ENCODE measurements at places on chromosomes 13 and 19. TPM values are rescaled to one million over a fixed set of nuclear protein-coding genes. Genes with fewer than 3 reads are reported as not detected.

GRCh38 chr13:113883921-113884804 is 20.3 kb upstream of the GAS6 start:
- H3K4me3 ChIP-seq = no peak overlapping the region
- peaks cover 22% of the 10 kb centered on the region for H3K4me1 ChIP-seq
- no peak overlapping the region for H3K27ac ChIP-seq
- H3K27me3 ChIP-seq = no peaks in the 10 kb centered on the region
- H3K36me3 ChIP-seq = no peaks in the 10 kb centered on the region

- H3K27me3 ChIP-seq = peaks cover 35% of the 10 kb centered on the region
- H3K36me3 ChIP-seq = no peaks in the 10 kb centered on the region
- no peak for DNase-seq
- no peak overlapping the region for H3K27ac ChIP-seq
Observed at GRCh38 chr19:33227242-33227650, 1.6 kb upstream of the SLC7A10 start.

DNA sequence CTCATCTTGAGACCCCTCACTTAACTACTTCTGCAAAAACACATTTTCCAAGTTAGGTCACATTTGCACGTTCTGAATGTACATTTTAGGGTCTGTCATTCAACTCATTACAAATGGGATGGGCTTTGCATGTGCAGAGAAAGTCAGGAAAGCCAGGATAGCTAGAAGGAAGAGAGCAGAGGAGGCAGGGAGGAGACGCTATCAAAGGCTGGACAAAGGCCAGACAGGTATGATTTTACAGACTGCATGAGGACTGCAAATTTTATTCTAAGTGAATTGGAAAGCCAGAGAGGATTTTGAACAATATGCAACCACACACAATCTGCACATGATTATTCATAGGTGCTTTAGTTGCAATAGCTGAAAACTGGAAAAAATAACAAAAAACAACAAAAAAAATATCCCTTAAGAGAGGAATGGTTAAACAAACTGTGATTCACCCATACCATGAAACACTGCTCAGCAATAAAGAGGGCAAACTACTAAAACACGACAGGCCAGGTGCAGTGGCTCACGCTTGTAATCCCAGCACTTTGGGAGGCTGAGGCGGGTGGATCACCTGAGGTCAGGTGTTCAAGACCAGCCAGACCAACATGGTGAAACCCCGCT is 21.1 kb downstream of the SYDE1 start:
- no peak overlapping the region for H3K27ac ChIP-seq
- H3K4me1 ChIP-seq = peaks cover 17% of the 10 kb centered on the region
- H3K36me3 ChIP-seq = no peaks in the 10 kb centered on the region
- H3K4me3 ChIP-seq = no peak overlapping the region
- DNase-seq = no peak

- H3K4me1 ChIP-seq = peaks cover 34% of the 10 kb centered on the region
- peak; percentile 46 for DNase-seq
- peaks cover 12% of the 10 kb centered on the region for H3K36me3 ChIP-seq
- peak overlapping the region; percentile 75 for H3K4me3 ChIP-seq
- peak overlapping the region; percentile 99 for H3K27ac ChIP-seq
- no peaks in the 10 kb centered on the region for H3K27me3 ChIP-seq
Observed at GRCh38 chr13:113207890-113208420, 514 bp downstream of the PCID2 start.

Gene C19orf38
- total RNA-seq = 6.2 TPM

DNA sequence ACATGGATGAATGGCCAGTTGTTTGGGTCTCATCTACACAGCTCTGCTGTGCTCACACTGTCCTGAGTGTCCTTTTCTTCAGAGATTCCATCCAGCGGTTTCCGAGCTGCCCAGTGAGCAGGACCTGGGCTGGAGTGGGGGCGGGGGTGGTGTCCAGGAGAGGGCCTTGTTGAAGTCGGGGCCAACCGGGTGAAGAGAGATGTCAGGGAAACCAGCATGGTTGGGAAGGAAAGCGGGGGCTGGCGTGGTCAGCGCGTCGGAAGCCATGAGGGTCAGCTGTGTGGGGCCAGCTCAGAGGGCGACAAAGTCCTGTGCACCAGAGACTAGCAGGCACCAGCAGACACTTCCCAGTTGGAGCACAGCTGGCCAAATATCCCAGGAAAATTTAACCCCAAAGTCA is 37.8 kb upstream of the SOX1 start:
- H3K27ac ChIP-seq = no peak overlapping the region
- H3K4me1 ChIP-seq = no peaks in the 10 kb centered on the region
- H3K4me3 ChIP-seq = no peak overlapping the region
- H3K36me3 ChIP-seq = no peaks in the 10 kb centered on the region

Gene C19orf81
- total RNA-seq = not detected

Gene RGS9BP
- total RNA-seq = 0.41 TPM

Gene A1BG
- 10.6 TPM for total RNA-seq

GRCh38 chr13:85366759-85367417 is 432.3 kb downstream of the SLITRK6 start:
- no peaks in the 10 kb centered on the region for H3K4me1 ChIP-seq
- H3K27ac ChIP-seq = no peak overlapping the region
- H3K4me3 ChIP-seq = no peak overlapping the region
- no peak for DNase-seq
- no peaks in the 10 kb centered on the region for H3K36me3 ChIP-seq
- H3K27me3 ChIP-seq = no peaks in the 10 kb centered on the region

Gene KCNN4
- total RNA-seq = 1.4 TPM

Gene KIR3DL3
- not detected for total RNA-seq

DNA sequence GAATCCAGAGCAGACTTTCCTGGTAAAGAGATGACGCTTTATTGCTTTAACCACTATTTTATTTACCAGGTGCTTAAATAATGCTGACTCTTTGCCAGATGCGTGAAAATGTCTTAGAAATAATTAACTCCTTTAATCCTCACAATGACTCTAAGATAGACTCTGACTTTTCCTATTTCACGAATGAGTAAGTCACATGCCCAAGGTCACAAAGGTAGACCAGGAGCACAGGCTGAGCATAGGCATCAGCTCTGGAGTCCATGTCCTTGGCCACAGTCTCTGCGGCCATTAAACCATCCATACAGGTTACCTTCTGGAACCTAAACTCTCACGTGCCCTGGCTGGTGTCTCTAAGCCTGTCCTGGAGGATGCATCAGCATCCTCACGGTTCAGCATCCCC is 87.3 kb downstream of the ERCC5 start:
- no peaks in the 10 kb centered on the region for H3K4me1 ChIP-seq
- H3K27me3 ChIP-seq = no peaks in the 10 kb centered on the region
- no peak overlapping the region for H3K4me3 ChIP-seq
- DNase-seq = no peak
- no peaks in the 10 kb centered on the region for H3K36me3 ChIP-seq

Gene ZNF737
- 16.5 TPM for total RNA-seq

DNA sequence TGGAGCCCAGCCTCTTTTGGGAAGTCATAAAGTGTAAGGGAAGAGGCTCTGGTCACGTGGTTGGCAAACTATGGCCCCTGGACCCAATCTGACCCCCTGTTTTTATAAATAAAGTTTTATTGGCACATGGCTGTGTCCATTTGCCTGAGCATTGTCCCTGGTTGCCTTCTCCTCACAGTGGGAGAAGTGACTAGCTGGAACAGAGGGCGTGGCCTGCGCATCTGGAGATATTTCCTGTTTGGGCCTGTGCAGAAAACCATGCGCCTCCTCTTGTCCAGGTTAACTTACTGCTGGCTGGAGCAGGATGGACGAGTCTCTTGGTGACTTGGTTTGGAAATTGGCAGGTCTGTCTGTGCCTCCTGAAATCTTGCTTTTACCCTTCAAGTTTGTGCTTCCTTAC is 48.3 kb downstream of the KDM4B start:
- H3K4me3 ChIP-seq = no peak overlapping the region
- H3K27ac ChIP-seq = no peak overlapping the region
- H3K27me3 ChIP-seq = no peaks in the 10 kb centered on the region
- peaks cover 12% of the 10 kb centered on the region for H3K4me1 ChIP-seq
- peaks cover 11% of the 10 kb centered on the region for H3K36me3 ChIP-seq

DNA sequence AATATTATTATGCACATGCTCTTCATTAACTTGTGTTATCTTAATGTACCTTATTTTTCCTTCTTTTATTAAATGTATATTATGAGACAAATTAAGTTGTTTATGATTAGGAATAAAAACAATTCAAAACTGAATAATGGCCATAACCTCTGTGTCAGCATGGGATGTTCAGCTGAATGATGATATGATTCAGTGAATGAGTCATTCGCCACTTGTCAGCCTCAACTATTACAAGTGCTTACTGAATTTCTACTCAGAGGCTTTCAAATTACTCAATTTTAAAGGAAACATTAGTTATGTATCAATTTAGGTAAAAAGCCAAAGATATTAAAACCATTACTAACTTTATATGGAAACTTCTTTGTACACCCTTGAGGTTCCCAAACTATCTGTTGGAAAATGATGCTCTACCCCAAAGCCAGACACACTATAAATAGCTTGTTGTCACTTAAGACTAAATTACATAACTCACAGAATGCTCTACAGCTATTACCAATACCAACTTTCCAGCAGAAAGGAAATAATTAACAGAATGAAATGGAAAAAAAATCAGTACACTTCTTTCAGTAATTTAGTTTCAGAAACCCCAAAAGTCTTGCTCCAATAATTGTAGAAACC is 14.4 kb downstream of the LIG4 start:
- DNase-seq = no peak
- H3K27me3 ChIP-seq = no peaks in the 10 kb centered on the region
- no peak overlapping the region for H3K4me3 ChIP-seq
- no peaks in the 10 kb centered on the region for H3K36me3 ChIP-seq

Gene KCNK6
- total RNA-seq = 2.1 TPM

GRCh38 chr13:24040835-24041234 is 119.7 kb upstream of the SPATA13 start:
- no peak overlapping the region for H3K27ac ChIP-seq
- no peak for DNase-seq
- no peaks in the 10 kb centered on the region for H3K4me1 ChIP-seq
- H3K27me3 ChIP-seq = no peaks in the 10 kb centered on the region
- no peaks in the 10 kb centered on the region for H3K36me3 ChIP-seq
- no peak overlapping the region for H3K4me3 ChIP-seq

GRCh38 chr19:10431943-10432735 is 11.8 kb downstream of the PDE4A start:
- no peaks in the 10 kb centered on the region for H3K36me3 ChIP-seq
- peak; percentile 73 for DNase-seq
- H3K27me3 ChIP-seq = no peaks in the 10 kb centered on the region

DNA sequence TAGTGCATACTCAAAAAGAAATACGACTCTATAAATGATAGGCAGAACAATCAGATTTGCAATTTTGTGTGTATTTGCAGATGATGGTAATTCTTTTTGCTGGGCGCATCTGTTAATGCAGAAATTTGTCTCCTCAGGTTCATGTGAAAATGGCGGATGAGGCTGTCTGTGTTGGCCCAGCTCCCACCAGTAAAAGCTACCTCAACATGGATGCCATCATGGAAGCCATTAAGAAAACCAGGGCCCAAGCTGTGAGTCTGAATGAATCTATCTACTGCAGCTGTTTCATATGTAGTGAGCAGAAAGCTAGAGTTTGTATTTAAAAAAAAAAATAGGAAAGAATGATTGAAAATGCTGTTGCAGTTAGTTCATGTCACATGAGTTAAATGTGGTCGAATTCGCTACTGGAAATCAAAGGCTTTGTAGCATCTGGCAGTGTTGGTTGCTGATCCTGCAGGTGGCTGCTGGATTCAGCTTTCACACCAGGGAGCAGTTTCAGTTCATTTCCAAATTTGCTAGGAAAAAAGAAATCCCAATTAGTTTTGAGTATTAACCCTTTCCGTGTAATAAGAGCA is 66.0 kb downstream of the PCCA start:
- DNase-seq = no peak
- H3K27me3 ChIP-seq = no peaks in the 10 kb centered on the region
- peaks cover 2% of the 10 kb centered on the region for H3K36me3 ChIP-seq

DNA sequence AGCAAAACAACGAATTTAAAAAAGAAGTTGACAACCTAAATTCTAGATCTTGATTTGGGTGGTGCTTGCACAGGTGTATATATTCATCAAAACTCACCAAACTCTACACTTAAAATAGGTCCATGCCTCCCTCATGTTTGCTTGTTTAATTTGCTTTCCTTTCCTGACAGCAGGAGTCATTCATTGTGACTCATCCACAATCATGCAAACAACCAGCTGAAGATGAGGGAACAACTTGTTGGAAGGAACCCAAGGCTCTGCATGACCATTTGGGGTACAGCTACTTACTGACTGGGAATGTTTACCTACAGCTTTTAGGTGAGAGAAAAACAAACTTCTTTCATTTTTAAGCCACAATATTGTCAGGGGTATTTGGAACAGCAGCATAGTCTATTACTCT is 96.6 kb downstream of the RXFP2 start:
- no peaks in the 10 kb centered on the region for H3K27me3 ChIP-seq
- H3K4me3 ChIP-seq = no peak overlapping the region
- H3K4me1 ChIP-seq = no peaks in the 10 kb centered on the region
- DNase-seq = no peak
- H3K27ac ChIP-seq = no peak overlapping the region

DNA sequence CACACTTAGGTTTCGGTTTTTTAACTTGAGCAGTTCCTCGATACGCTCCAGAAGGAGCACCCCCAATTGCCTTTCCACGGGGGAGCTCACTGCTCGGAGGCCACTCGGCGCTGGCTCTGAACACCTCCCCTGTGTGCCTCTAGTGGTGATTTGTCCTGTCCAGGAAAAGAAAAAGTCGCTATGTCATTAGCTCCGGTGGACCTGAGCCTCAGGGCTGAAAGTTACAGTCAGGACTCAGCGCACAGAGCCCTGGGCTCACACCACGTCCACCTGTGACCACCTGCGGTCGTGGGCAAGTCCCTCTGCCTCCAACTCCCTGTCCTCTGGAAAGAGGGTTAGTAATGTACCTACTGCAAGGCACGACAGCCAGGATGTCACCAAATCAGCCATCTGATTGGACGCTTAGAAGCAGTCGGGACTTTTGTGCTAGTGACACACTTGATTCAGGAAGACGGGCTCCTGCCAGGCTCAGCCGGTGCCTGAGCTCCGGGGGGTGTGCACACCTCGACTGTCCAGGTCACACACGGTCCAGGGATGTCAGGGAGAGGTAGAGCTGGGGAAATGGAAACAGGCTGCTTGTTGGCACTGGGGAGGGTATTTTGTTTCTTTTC is 3.9 kb upstream of the TMPRSS9 start:
- no peak overlapping the region for H3K4me3 ChIP-seq
- peaks cover 5% of the 10 kb centered on the region for H3K27me3 ChIP-seq

Gene C19orf18
- total RNA-seq = 0.70 TPM

- no peak for DNase-seq
- no peak overlapping the region for H3K4me3 ChIP-seq
- no peak overlapping the region for H3K27ac ChIP-seq
- H3K4me1 ChIP-seq = no peaks in the 10 kb centered on the region
Observed at GRCh38 chr13:101449790-101450748, 2.4 kb upstream of the ITGBL1 start.

DNA sequence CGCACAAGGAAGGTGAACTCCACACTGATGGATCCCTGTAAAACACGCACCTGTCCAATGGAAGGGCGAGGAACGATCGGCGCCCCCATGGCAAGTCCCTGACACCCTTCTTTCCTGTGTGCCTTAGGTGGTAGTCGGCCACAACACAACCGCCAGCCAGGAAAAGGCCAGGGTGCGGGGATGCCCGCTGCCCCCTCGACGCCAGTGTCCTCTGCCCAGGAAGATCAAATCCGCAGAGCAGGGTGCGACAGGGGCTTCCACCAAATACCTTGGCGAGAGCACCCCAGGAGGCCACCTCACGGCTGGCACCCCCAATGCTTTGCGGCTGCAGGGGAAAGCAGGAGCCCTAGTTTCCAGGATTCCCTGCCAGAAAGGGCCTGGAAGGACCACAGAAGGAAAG is 91.2 kb downstream of the ZNF254 start:
- H3K4me1 ChIP-seq = no peaks in the 10 kb centered on the region
- no peak for DNase-seq
- H3K4me3 ChIP-seq = no peak overlapping the region
- H3K36me3 ChIP-seq = no peaks in the 10 kb centered on the region
- no peaks in the 10 kb centered on the region for H3K27me3 ChIP-seq

All from natural killer cell (primary cell).